ENCODE measurements at places on chromosomes 3 and 15. TPM values are rescaled to one million over a fixed set of nuclear protein-coding genes. Genes with fewer than 3 reads are reported as not detected.

Gene A4GNT
- not detected for total RNA-seq

Gene LYZL4
- not detected for total RNA-seq

Gene CHRNA5
- total RNA-seq = 1.1 TPM

Gene HCN4
- total RNA-seq = not detected

Gene GHSR
- not detected for total RNA-seq

DNA sequence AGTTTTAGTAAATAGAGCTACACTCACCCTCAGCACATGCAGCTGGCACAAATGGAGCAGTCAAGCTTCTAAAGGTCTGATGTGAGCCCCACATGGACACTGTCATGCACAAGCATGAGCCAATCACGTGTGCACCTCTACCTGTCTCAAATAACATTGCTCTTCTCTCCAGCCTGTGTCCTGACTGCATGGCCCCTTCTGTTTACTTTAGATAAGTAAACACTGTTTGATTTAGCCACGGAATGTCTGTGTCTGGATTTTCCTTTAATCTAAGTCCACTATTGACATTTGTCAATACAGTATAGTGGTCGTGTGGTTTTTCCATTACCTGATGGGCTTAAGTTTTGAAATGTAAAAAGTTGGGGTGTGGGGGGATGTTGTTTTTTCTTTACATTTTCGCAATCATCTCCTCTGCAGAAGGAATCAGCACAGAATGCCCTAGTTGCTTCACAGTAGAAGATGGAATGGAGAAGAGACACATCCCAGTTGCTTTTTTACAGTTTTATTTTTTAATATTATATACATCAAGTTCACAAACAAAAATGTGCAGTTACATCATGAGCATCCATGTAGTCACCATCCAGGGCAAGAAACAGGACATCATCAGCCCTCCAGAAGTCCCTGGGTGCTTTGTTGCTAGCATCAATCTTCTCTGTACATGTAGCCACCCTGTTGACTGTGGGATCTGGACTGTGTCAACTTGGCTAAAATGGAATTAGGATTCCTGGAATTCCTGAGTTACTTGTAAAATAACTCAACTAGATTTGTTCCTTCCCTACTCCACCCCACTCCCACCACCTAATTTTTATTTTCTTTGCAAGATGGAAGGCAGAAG lies 146.1 kb downstream of the UACA start:
- DNase-seq = no peak

GRCh38 chr3:155428563-155428962 lies 135.1 kb upstream of the STRIT1 start:
- no peak for DNase-seq

DNA sequence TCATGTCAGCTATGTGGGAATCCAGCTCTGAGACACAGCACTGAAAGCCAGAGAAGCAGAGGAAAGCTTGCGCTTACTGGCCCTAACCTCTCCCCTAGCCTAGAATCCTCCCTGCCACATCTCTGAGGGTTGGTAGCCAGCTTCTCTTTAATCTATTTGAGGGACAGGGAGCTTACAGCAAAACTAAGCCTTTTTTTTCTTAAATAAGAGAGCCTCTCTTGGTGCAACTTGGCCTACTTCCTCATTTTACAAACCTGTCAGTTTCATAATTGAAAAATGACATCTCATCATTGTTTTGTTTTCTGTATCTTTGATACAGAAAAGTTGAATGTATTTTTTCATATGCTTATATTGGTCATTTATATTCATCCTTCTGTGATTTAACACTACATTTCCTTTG lies 193.9 kb downstream of the ZNF621 start:
- no peak for DNase-seq

DNA sequence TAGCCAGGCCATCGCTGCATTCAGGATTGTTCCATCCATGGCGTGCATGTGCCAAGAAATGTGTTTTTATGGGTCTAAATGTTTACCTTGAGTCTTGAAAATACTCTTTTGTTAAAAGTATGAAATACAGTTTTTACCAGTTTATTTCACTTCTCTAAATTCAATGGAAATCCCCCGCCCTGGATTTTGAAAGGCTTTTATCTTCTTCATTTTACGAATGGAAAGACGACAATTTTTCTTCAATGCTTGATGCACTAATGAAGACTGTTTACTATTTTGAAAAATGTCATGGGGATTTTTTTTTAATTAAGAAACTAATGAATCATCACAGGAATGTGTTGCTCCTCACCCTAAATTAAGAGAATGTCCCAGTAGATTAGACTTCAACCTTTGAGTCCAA lies 83.5 kb downstream of the FAM81A start:
- DNase-seq = no peak

All from osteocyte (in vitro differentiated cells).